ENCODE measurements at places on chromosomes 1 and 21.

DNA sequence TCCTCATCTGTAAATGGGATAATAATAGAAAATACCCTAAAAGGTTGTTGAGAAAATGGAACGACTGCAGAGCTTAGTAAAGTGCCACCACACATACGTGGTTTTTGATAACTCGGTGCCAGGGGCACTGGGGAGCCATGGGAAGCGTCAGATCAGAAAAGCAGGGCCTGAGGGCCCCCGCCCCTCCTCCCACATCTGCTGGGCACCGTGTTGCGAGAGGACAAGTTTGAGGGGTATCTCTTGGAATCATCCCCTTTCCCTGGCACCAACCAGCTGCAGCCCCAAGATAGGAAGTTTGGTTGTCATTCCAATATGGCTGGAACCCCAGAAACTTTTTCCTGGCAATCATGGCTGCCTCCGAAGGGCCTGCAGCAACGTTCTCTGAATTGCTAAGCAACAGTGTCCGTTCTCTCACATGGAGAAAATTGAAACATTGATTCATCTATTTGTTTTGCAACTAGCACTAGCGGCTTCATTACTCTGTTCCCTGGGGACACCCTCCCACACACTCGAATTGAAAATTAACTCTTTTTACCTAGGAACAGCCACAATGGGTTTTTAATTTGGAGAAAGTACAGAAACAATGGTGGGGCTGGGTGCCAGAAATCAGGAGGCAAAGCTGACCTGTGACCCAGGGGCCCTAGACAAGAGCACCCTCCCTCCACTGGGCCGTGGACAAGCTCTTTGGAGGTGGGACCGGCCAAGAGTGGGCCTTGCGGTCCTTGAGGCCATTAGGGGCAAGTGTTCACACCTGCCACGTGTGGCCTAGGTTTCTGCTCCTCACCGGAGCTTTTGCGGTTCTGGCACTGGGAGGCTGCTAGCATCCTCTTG lies 190.0 kb upstream of the VAMP3 start:
- no peak for DNase-seq

- no peak for DNase-seq
These were observed 113.4 kb upstream of the SPAG17 start for GRCh38 chr1:118298397-118298796.

- no peak for DNase-seq
These were observed 180.8 kb upstream of the CAMK1G start for GRCh38 chr1:209402697-209403096.

GRCh38 chr1:24117132-24117531 lies 5.2 kb upstream of the MYOM3 start:
- DNase-seq, result no peak

DNA sequence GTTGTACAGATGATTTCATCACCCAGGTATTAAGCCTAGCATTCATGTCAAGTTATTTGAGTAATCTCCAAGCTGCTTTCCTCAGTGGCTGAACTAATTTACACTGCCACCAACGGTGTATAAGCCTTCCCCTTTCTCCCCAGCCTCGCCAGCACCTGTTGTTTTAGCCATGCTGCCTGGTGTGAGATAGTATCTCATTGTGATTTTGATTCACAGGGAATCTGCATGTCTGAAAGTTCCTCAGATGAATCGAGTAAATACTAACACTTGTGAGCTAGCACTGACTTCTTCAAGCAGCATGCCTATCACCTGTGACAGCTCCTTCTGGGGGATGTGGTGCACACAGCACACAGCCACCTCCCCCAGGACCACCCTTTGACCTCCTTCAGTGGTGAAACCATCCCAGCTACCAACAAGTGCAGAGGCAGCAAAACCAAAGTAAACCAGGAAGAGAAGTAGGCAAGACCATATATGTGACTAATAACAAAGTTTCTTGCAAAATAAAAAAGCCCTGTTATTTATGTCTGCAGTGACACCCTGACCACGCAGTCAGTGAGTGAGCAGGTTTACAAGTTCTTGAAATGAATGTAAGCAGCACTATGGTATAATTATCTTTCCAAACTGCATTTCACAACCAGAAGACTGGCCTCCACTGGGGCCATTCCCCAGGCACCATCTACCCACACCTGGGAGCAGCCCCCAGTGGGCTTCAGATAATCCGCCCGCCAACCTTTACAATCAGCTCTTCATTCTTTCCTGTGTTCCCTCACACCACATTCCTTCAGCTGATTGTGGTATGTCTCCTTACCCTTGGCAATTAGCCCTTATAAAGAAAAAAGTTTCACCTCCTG lies 173.8 kb downstream of the ETS2 start:
- DNase-seq, result no peak

DNA sequence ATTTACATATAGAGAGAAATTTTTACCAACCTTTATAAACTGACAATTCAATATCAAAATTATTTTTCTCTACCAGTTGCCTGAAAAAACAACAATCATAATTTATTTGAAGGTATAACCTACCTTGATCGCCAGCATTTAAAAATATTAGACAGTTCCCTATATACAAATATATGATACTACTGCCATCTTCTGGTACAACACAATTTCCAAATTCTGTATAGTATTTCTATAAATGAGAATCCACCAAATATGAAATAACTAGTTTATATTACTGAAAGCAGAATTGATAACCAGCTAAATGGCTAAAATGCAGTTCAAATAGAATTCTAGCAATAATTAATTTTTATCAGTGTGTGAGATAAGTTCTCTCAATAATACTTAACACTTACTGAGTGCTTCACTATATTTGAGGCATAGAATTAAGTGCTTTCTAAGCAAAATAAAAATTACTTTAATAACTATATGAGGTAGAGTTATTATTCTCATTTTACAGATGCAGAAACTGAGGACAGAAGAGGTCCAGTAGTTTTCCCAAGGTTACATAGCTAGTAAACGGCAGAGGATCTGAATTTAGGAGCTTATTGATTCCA lies 75.6 kb downstream of the PIGK start:
- DNase-seq, result no peak

Measured in stimulated activated CD4-positive, alpha-beta T cell treated with anti-CD3 and anti-CD28 coated beads, Interleukin-4, amount 100 ng/mL, for 1 hour (primary cell).